ENCODE measurements at places on chromosomes 3 and 15.
A peak's percentile ranks its signal among the peaks of the same experiment; 100 is the strongest.

DNA sequence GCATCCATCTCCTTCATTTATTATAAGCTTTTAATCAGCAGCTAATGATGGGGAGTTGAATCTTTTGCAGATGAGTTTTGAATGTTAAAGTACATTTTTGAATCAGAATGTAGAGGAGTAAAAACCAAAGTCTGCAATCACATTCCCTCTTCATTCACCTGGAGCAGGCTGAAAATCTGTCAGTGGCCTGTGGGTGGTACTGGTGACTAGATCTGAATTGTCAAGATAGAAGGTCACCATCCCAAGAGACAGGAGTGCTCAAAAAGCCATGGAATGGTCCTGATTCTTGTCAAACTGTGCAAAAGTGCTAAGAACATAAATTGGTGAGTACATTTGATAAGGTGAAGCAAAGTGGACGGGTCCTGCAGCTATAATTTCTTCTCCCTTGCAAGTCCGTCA is 881.3 kb upstream of the NR2F2 start:
- DNase-seq = no peak

DNA sequence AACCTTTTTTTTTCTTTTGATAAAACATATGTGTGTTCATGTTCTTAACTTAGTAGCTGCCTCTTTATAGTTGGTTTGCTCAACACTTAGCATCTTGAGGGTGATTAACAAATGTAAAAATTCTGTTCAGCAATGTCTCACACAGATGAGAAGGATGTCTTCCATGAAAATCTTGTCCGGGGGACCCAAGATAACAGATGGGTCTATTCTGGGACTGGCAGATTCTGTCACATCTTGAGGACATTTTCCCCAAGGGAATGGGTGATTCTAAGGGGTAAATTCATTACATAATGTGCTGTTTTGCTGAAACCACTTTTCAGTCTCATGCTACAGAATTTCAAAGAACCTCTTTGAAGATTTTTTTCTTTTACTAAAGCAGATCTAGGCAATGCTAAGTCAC is 342.2 kb downstream of the IGSF11 start:
- DNase-seq = no peak

DNA sequence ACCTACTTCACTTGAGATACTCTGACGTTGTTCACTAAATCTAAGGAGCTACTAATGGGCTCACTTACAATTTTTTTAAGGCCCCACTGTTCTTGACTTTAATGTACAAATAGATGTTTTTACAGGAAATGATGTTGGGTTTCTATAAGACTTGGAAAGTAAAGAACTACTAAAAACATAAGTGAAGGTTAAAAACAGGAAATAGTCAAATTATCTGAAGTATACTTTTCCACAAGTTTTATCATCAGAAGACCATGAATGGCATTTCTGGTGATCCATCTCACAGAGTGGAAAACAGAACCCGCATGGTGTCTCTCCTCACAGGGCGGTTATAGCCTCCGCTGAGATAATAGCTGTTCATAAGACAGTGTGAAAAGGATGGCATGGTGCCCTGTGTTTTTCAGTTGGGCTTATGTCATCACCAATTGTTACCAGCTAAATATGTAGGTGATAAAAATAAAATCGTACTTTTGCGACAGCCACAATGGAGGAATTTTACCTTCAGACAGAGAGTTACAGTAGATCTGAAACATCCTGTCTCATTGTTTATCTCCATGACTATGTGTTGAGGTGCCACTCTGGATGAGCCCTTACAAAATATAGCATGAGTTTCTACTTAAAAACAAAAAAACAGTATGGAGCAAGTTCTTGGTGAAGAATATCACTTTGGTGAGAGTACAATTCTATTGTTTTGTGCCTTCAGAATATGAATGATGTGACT is 462.4 kb downstream of the RAP2B start:
- DNase-seq = no peak

- peak; percentile 67 for DNase-seq
Observed at GRCh38 chr15:99371180-99372103, 120.2 kb downstream of the LRRC28 start.

DNA sequence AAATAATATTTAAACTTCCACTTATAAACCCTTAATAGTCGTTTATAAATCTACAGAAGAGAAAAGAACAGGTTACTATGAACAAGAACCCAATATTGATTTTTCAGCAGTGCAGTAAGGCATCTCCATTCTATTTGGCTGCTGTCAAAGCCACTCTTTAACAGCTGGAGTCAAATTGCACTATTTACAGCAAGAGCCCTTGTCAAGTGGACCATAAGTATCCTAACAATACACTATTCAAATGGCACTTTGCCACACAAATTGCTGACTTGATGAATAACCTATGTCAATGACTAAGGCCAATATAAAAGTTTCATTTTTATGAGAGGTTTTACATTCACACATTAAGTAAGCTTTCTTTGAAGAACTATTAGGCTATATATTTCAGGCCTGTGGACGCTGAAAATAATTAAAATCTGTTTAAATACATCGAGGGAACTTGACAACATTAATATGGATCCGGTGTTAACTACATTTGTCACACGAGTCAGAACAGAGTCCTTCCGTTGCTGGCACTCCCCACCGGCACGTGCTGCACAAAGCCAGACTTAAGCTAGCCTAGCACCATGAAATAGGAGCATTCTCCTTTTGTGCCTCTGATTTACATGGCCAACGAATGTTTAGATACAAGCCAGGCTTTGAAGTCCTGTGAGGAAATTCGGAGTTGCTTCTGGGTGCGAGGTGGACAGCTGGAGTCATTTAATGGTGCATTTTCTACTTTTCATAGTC is 100.5 kb downstream of the WDR72 start:
- no peak for DNase-seq

GRCh38 chr3:33430571-33430970 is 9.6 kb downstream of the UBP1 start:
- DNase-seq = no peak

GRCh38 chr3:9295007-9295406 is 45.6 kb upstream of the SRGAP3 start:
- no peak for DNase-seq

DNA sequence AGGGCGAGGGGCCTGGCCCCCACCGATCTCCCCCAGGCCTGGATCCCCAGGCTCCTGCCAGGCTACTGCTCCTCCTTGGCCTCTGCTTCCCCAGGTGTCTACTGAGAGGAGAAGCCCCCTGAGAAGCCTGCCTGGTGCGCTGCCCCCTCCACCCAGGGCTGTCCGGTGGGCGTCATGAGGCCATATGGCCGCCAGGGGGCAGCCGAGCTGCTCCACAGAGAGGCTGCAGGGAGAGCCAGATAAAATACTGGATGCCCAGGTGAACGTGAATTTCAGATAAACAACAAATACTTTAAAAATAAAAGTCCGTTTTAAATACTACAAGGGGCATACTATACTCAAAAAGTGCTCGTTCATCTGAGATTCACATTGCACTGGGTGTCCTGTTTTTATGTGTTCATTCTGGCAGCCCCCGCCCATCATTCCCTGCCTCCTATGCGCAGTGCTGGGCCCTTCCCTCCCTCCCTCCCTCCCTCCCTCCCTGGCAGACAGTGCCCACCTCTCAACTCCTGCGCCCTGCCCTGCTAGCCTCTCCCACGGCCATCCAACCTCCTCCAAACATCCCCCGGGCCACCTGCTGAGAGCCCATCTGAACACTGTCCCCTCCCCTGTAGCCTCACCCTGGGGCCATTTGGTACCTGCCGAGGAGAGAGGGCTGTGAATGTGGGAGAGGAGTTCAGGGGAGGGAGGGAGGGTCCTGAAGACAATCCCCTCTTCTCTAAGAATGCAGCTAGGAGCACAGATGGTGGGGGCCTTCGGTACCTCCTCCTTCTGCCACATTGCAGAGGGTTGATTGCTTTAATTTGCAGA is 29.6 kb downstream of the PSTPIP1 start:
- peak; percentile 62 for DNase-seq

DNA sequence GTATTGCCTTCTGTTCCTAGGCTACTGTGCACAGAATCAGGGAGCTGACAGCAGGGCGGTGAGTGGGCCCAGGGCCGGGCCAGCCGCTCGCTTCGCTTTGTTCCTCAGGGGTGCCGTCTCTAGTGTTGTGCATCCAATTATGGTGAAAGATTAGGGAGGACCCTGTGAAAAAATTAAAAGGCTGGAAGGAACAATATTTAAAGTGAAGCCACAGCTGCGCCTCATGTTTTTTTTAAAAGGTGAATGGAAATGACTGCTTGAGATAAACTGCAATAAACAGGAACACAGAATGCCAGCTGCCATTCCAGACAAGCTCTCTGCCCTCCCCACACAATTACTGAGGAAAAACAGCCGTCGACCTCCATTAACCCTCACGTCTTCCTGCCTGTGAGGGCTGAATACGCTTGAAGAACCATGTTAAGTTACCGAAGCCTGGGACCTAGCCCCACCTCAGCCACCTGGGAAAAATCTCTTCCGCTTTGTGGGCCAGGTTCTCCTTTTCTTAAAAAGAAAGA is 132.0 kb upstream of the IL12A start:
- DNase-seq = peak; percentile 82

DNA sequence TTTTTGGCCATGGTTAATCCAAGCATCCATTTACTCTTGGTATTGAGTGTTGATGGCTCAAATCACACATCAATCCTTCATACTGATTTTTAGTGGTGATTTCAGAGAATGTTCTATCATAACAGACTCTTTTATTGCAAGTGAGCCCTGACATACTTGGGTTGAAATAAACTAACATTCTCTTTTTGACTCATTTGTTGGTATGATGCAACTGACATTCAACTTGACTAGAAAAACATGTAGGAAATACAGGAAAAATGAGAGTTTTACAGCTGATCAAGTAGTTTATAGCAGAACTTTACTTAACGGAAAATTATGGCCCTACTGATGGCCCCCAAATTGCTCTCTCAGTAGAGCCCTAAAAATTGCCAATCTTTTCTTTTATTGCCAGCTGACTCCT is 173.9 kb upstream of the CD96 start:
- DNase-seq = no peak
